ENCODE measurements at places on chromosomes 13 and 19. TPM values are rescaled to one million over a fixed set of nuclear protein-coding genes. Genes with fewer than 3 reads are reported as not detected.

Gene CEACAM21
- 0.57 TPM for total RNA-seq

GRCh38 chr13:62931853-62932252 lies 1516.2 kb upstream of the PCDH20 start:
- H3K4me1 ChIP-seq: no peaks in the 10 kb centered on the region
- no peak overlapping the region for H3K4me3 ChIP-seq
- H3K27me3 ChIP-seq: no peaks in the 10 kb centered on the region
- DNase-seq: no peak
- H3K27ac ChIP-seq: no peak overlapping the region
- H3K36me3 ChIP-seq: no peaks in the 10 kb centered on the region

Gene NLRP11
- total RNA-seq: not detected

DNA sequence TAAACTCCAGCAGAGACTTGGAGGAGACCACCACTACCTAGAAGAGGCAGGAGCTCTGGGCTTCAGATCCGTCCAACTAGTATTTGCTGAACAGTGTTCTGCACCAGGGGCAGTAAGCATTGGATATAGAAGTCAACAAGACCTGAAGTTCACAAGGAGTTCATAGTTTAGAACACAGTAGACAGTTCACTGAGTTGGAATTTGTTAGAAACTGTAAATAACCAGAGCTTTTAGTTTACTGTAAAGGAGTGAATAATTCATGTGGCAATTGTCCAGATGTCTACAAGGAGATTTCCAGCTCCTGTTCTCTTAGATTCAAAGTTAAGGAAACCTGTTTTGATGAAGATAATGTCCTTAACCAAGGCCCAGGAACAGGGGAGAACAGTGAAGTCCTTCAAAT lies 128.9 kb downstream of the COG6 start:
- no peak for DNase-seq
- H3K27me3 ChIP-seq: no peaks in the 10 kb centered on the region
- H3K36me3 ChIP-seq: no peaks in the 10 kb centered on the region

- no peak overlapping the region for H3K4me3 ChIP-seq
- H3K27me3 ChIP-seq: no peaks in the 10 kb centered on the region
- H3K27ac ChIP-seq: no peak overlapping the region
- H3K36me3 ChIP-seq: peaks cover 100% of the 10 kb centered on the region
- H3K4me1 ChIP-seq: no peaks in the 10 kb centered on the region
These were observed 97.5 kb downstream of the RAB20 start for GRCh38 chr13:110463871-110464510.

DNA sequence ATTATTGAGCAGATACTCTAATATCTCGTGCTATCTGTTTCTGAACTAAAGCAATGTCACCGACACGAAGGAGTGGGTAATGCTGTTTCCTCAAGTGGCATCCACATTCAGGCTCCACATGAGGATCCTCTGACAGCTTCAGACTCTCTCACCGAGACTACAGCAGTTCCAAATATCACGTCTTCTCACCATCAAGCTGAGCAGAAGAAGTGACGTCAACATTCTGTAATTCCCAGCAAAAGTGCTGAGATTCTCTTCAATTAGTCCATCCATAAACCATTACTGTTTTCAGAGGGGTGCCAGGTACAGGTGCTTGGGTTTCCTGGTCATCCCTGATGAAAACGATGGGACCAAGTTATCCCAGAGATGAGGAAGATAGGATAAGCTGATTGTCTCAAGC lies 110.0 kb upstream of the DACH1 start:
- no peak overlapping the region for H3K27ac ChIP-seq
- H3K4me1 ChIP-seq: no peaks in the 10 kb centered on the region
- H3K27me3 ChIP-seq: no peaks in the 10 kb centered on the region
- no peak for DNase-seq
- H3K36me3 ChIP-seq: no peaks in the 10 kb centered on the region

DNA sequence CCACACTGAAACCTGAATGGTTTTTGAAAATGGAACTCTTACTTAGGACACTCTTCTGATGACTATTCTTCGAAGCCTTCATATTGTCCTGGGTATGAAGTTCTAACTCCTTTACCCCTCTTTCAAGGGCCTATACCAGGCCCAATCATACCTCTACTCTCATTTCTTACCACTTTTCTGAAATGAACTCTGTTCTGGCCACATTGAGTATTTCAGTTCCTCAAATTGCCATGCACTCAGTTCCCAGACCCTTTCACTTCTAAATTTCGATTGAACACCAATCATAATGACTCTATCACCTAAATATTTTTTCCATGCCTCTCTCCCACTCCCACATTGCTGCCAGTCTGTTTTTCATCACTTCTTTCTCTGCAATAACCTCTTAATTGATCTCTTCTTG lies 53.7 kb downstream of the LACC1 start:
- peaks cover 25% of the 10 kb centered on the region for H3K4me1 ChIP-seq
- no peaks in the 10 kb centered on the region for H3K27me3 ChIP-seq
- no peaks in the 10 kb centered on the region for H3K36me3 ChIP-seq
- H3K4me3 ChIP-seq: no peak overlapping the region
- no peak for DNase-seq
- H3K27ac ChIP-seq: no peak overlapping the region
